ENCODE measurements at places on chromosomes 3 and 15. TPM values are rescaled to one million over a fixed set of nuclear protein-coding genes. Genes with fewer than 3 reads are reported as not detected.

Gene C3orf70
- total RNA-seq: 13.9 TPM

Gene GHSR
- not detected for total RNA-seq

Gene HYAL1
- total RNA-seq: 3.8 TPM

Gene TRIM42
- total RNA-seq: not detected

Gene TRIM71
- not detected for total RNA-seq

Gene RTP3
- total RNA-seq: not detected

Gene DAZL
- total RNA-seq: not detected

Gene GAP43
- total RNA-seq: 2.2 TPM

Gene FNDC3B
- total RNA-seq: 51.9 TPM

GRCh38 chr3:84175449-84175848 is 783.3 kb upstream of the CADM2 start:
- no peak for DNase-seq

DNA sequence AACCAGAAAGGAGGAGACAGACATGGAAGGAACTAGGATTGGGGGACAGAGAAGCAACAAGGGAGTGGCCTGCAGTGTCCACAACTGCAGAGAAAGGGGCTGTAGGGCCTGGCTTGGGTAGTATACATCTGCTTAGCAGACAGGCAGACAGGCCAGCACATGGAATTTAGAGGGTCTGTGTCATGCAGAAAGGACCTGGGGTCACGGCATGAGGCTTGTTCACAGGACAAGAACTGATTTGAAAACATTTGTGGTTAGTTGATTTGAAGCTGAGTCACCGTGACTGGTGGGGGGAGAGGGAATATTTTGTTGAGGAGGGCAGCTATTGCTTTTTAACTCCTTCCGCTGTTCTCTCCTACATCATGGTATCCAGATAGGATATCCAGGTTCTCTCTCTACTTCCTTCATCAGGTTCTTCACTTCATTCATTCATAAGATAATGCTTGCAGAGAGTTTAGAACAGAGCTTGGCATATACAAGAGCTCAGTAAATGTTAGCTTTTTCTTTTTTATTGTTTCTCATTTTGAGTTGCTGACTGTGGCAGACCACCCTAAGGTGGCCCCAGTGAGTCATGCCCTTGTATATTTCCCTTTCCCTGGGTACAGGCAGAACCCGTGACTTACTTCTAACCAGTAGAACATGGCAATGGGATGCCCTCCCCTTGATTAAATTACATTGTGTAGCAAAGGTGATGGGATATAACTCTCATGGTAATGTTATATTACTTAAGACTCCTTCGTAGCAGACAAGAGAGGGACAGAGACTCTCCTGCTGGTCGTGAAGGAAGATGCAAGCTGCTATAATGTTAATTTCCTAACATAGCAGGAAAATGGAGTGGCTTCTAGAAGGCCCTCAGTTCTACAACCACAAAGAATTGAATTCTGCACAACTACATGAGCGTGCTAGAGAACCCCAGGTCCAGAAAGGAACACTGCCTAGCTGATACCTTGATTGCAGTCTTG is 95.0 kb upstream of the NMNAT3 start:
- DNase-seq: no peak

- DNase-seq: no peak
Observed at GRCh38 chr3:43497422-43497821, 124.4 kb downstream of the ANO10 start.

DNA sequence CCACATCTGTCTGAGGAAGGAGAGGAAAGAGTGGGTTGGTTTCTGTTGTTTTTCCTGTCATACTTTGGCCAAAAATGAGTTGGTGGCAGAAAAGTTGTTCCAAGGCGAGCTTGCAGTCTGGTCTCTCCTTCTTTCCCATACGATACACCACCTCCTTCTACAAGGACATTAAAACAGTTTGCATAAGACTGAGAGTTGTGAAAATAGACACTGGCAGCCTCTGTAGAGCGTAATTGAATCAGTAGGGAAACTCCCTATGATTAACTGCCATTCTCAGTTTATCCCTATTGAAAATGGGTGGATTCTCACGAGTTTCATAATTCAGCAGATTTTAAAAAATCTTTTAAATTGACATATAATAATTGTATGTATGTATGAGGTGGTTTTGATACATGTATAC is 3.7 kb upstream of the LSG1 start:
- no peak for DNase-seq

- DNase-seq: no peak
Observed at GRCh38 chr3:112888381-112889085, 41.9 kb upstream of the CD200R1L start.

DNA sequence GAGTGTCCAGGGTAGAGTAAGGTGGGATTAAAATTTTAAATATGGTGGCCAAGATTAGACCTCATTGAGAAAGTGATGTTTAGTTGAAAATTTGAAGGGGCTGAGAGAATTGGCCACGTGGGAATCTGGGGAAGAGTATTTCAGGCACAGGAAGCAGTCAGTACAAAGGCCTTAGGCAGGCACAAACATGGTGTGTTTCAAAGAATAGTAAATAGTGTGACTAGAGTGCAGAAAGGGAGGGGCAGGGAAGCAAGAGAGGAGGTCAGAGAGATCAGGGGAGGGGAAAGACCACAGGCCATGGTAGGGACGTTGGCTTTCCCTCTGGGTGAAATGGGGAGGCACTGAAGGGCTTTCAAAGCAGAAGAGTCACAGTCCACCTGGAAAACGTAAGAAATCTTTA is 36.6 kb upstream of the POMGNT2 start:
- no peak for DNase-seq

DNA sequence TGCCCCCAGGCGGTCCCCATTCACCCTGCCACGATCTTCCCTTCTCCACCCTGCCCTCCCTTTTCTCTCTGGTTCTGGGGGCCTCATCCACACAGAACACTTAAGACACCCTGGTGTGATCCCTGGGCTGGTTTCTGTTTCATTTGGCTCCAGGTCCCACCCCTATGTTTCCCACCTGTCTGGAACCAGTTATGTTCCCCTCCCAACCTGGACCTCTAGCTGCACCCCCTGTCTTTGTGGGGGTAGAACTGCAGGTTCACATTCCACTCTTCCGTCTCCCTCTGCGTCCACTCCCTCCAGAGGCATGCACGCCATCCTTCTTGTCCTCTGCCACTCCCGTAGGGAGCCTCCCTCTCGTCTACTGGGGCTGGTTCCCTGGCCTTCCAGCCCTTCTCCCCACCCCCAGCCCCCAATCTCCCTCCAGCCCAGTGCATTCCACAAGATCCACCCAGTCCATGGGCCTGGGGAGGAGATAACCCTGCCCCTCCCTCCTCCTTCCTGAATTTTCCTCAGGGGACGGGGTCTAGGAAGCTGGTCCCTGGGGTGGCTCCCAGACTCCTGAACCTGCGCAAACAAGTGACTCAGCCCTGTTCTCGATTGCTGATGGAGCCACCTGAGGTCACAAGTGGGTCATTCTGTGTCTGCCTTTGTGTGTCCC is 73.8 kb downstream of the ABTB1 start:
- DNase-seq: peak; percentile 64

DNA sequence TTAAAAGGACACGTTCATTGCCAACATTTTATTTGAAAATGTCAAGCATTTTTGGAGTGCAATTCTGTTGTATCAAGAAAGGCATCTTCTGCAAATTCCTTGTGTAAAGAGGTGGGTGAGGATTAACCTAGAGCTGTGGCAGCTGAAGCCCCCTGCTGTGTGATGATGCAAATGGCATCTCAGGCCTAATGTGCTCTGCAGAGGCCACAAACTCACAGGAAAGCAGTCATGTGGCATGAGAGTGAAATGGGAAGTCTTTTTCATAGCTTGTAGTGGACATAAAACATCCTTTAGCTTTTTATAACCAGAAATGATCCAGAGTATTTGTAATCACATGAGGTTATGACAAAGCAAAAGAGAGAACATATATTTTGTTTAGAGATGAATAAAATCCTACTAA is 6.4 kb downstream of the CADM2 start:
- no peak for DNase-seq

DNA sequence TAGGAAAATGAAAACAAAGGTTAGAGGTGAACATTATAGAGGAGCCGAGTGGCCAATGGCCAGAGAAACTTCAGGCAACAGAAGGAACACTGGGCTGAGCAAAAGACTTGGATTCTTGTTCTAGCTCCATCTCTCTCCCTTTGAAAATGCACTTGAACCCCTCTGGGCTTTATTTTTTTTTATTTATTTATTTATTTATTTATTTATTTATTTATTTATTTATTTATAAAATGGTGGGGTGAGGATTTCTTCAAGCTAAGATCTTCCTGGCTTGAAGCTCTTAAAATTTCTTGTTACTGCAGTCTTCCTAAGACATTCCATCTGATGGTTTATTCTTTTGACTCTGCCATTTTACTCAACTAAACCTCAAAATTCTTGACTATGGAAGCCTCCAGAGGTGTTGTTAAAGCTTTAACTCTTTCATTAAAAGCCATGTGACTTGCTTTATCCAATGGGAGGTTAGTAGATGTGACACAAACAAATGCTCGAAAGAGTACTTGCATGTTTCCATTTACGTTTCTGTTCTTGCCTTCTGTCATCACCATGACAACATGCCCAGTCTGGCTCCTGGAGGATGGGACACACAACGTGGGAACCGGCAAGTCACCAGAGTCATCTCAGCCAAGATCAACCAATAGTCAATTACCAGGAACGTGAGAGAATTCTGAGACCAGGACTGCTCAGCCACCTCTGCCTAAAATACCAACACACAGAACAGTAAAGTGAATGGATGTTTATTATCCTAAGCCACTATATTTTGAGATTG is 325.2 kb upstream of the CTNNB1 start:
- DNase-seq: no peak

GRCh38 chr15:89362203-89363101 is 27.8 kb upstream of the POLG start:
- no peak for DNase-seq

- DNase-seq: no peak
Observed at GRCh38 chr3:47856669-47857068, 53.7 kb downstream of the DHX30 start.

DNA sequence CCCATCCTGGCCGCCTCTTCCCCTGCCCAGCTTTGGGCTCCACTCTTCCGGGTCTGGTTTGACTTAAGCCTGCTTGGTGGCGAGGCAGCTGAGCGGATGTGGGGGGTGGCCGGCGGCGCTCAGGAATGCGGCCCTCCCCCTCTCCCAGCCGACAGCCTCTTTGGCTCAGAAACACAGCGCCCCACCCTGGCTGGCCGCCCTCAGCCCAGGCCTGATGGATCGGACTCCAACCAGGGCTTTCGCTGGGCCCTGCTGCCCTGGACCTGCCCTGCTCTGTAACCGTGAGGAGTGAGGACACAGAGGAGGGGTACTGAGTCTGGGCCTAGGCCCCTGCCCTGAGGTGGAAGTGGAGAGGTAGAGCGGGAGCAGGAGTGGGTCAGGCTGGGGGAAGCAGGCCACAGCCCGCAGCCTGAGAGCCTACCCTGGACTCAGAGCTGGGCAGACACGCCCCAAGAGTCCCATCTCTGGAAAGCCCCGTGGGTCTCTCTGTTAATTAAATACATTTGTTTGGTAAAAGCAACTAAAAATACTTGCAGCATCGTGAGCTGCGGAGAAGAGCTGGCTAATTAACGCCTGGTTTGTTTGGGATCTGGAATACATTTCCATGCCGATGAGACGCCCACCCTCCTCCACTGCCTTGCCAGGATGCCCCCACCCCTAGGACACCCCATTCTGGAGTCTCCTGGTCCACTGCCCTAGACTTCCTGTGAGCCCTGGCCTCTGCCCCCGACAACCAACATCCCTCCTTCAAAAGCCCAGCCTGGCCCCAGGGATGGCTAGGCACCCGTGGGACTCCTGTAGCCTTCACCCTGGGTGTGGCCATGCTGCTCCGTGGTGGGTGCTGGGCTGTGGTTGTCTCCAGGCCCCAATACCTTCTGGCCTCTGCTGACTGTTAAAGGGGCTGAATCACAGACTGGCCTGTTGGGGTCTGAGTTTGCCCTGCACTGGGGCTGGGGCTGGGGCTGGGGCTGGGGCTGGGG is 19.6 kb downstream of the PLXNA1 start:
- peak; percentile 55 for DNase-seq

- DNase-seq: no peak
Observed at GRCh38 chr15:62895905-62896316, 146.6 kb upstream of the TPM1 start.

DNA sequence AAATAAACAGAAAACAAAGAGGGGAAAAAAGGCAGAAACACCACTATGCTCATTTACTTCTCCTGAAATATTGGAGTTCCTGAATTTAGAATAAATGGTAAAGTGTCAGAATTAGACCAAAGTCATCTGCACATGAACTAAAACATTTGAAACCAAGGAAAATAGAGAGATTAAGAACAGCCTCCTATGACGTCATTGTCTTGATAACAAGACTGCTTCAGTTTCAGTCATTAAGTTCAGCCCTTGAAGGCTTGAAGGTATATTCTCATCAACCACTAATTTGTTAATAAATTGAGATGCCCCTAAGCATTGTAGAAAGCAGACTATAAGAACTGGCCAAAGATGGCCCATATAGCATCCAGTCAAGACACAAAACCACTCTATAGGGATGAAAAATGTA is 2.5 kb downstream of the SUMF1 start:
- no peak for DNase-seq

DNA sequence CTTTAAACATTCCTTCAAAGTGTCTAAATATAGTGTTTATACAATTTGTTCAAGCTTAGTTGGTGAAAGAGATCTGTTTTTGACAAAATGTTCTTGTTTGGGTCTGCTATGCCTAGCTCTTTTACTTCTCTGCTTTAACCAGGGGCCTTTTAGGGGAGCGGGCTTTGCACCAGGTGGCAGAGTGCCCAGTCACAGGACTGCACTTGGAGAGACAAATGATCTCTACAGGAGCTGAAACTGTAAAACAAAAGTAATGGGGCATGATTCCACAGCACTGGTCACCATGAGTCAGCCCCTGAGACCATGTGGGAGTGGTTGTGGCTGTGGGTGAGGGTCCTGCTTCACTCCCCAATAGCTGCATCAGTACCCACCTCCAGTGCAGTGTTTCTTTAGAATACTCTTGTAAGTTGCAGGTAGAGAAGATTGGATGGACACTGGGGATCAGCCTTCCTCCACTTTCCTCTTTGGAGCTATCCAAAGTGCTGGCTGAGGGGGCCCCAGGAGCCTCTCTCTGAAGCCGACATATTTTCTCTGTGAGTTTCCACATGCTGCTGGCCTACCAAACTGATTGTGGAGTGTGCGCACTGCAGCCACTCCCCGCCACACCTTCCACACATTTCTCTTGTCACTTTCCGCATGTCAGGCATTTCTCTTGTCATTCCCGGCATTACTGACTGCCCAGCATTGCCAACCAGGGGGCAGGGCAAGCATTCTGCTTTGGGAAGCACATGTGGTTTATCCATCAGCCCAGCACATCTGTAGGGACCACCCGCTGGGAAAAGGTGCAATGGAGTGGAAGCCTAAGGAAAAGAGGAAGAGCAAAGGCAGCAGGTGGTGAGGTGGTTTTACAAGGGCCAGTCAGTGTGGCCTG is 110.0 kb downstream of the EPHB1 start:
- no peak for DNase-seq

Measured in transverse colon (tissue), 4 donors.